Testis (tissue), 5 donors: ENCODE measurements at places on chromosomes 6 and 20.

GRCh38 chr20:55446301-55446700 is 559.0 kb downstream of the CBLN4 start:
- DNase-seq: no peak

DNA sequence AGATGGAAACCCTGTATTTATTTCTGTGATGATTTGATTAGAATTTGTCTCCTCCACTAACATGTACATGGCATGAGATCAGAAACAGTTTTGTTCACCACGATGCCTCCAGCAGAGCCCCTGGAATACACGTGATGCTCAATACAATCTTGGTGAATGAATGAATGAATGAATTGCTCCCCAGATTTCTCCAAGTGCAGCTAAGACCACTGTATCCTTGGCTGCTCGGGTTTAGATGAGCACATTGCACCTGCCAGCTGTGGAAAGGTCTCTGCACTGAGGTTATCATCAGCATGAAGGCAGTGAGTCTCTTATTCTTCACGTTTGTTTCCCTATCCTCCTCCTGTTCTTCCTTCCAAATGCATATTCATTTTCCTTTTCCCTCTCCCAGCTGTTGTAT is 17.9 kb downstream of the CASS4 start:
- DNase-seq: no peak

DNA sequence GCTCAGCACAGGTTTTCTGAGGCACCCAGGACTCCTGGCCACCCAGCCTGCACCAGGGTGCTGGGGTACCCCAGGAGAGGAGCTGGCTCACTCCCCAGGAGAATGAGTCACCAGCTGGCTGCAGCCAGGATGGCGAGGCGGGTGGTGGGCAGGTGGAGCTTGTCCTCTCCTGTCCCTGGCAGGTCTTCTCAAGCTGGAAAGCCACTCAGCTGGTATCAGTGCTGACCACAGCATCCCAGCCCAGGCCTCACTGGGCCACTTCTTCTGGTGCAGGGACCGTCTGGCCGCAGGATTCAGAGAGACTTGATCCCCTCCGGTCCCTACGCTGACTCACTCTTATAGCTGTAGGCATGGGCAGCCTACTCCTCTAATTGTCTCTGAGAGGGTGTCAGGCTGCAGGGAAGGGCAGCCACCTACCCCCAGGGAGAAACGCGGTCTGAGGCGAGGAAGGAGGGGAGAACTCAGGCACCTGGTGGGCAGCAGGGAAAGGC is 22.2 kb downstream of the TFEB start:
- no peak for DNase-seq

DNA sequence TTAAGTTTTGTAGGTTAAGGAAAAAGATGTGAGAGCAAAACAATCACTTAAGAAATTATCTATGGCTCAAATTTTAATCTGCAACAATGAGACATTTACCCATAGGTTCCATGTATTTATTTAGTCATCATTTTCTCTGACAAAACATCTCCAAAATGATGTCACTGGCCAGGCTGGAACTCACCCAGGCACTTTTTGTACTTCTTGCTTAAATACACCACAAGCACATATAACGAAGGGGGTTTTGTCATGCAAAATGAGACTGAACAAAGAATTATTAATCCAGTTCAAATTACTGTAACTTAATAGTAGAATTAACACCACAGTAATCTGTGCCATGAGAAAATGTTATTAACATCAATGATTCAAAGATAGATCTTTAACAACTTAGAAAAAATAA is 200.5 kb downstream of the PTPRK start:
- no peak for DNase-seq

DNA sequence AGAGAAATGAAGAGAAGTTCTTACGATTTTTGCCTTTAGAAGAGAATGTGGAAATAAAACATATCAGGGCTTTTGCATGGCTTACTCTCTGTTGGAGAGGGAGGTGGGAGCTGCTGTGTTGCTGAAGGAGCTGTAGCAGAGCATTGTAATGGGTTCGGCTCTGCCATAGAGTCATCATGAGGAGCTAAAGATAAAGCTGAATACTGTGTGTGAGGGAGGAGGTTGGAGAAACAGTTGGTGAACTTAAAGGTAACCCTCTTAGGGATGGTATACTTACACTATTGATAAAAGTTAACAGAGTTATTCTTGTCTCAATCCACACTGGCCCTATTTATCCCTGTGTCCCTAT is 34.8 kb downstream of the CTNNBL1 start:
- DNase-seq: no peak

DNA sequence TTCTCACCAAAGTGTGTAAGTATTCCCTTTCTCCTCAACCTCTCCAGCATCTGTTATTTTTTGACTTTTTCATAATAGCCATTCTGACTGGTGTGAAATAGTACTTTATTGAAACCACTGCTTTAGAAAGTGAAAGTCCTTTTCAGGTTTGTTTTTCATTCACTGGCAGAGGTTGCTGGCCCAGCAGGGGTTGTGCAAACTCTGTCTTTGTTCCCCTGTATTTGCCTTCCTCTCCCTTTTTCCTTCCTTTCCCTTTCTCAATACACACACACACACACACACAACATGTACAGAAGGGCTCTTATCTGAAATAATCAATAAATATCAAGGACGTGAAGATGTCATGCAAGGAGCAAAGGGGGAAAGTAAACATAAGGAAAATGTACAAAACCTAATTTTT is 99.8 kb downstream of the LY86 start:
- DNase-seq: no peak

GRCh38 chr6:142087950-142088857 is 44.5 kb upstream of the GJE1 start:
- no peak for DNase-seq

- DNase-seq: no peak
Observed at GRCh38 chr6:30747300-30747687, 2.9 kb upstream of the IER3 start.

- DNase-seq: no peak
Observed at GRCh38 chr20:38198238-38198861, 33.3 kb upstream of the TGM2 start.

GRCh38 chr6:16205377-16206144 is 32.8 kb upstream of the GMPR start:
- DNase-seq: peak; percentile 48

- DNase-seq: no peak
Observed at GRCh38 chr20:62907384-62908317, 18.7 kb downstream of the DIDO1 start.

- DNase-seq: no peak
Observed at GRCh38 chr6:21873562-21873961, 280.0 kb downstream of the SOX4 start.

- no peak for DNase-seq
Observed at GRCh38 chr20:10508060-10508459, 73.0 kb downstream of the SLX4IP start.

DNA sequence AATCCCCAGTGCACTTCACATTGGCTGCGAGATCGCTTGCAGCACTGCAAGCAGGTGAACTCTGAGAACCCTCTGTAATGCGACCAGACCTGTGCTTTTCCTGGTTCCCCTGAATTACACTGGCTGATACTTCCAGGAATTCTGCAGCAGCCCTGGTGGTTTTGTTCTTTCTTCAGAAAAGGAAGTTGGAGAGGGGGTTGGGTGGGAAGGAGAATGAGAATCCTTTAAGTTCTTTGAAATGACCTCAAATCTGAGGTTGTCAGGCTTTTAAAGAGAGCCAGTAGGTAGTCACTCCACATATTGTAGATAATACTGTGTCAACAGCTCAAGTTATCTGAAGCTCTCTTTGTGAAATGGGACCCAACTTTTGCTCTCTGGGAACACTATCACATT is 62.4 kb downstream of the GCNT2 start:
- no peak for DNase-seq

DNA sequence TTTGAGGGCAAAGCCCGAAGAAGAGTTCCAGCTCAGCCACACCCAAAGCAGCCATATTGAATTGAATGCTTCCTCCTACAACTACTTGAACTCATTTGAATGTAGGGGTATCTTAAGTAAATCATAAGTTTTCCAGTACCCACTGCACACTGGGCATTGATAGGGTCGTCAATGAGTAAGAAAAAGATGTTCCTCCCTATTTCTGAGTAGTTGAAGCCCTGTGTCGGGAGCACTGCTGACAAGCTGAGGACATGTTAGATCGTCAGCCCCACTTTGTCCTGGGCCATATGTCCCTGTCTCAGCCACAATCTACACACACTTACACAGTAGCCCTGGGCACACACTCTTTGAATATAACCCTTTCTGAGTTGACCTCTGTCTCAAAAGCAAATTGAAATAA is 105.7 kb downstream of the ARHGAP18 start:
- no peak for DNase-seq

DNA sequence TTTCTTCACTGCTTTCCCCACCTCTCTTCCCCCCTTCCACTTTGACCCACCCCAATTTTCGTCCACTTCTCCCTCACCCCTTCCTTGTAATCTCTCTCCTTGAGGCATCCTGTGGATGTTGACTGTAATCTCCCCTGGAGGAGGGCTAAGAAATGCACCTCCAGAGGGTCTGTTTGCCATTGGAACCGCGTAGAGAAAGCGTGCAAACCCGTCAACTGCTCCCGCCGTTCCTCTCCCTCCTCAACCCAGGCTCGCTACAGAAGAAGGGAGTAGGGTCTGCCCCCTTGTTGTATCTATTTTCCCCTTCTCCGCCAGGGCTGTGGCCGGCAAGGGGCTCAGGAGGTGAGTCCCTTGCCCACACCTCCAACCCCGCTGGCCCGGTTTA is 502 bp upstream of the HTR1E start:
- no peak for DNase-seq

DNA sequence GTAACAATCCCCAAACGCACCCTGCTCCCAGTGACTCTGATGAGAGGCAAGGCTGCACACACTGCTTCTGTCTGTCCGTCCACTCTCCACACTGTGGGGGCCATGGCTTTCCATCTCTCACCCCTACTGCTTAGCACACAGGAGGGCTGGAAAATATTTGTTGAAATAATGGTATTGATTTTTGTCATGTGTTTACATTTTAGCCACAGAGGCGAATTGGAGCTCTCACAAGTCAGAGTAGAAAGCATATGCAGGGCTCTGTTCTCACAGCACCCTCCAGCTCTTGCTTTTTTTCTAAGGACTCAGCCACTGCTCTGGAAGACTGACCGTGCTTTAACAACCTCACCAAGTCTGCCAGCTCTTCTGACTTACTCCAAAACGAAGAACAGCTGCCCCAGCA is 273.8 kb downstream of the GMDS start:
- DNase-seq: no peak

GRCh38 chr20:56094228-56094627 is 88.9 kb upstream of the CBLN4 start:
- no peak for DNase-seq

DNA sequence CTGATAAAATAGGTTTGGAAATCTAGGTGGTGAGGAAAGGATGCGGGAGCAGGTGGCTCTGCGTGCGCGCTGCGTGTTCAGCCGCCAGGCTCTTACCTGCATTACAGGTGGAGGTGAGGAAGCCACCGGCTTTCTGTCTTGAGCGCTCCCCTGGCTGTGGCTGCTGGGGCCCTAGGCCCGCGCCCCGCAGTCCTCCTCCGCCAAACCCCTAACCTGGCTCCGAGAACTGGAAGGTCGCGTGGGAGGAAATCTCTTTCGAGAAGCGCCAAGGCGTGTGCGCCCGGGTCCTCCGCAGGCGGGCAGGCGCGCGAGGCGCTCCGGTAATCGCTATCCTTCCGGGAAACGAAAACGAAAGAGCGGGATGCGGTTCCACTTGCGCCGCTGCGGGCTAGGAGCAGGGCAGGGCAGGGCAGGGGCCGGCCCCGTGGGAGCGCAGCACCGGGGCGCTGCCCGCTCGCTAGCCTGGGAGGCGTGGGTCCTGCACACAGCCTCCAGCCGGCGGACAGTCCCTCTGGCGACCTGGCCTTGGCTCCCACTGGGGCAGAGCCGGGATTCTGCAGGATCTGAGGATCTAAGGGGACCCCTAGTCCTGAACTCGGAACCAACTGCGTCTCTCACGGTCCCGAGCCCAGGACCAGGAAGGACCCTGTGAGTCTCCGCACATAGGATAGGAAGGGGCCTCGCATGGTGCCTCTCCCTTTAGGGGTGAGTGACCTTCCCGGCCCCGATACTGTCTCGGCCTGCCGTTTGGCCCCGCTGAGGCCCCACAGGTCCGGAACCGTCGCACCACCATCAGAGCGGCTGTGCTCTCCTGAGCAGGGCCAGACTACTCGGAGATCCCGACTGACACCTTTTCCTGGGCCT is at the start of gene ETV7:
Gene ETV7, minus strand, starts transcription at position 230 of the 864 bp plus-strand sequence. Its CDS starts 128 bp downstream, at position 102.
- peak; percentile 24 for DNase-seq

- no peak for DNase-seq
Observed at GRCh38 chr20:52933867-52934266, 38.3 kb upstream of the TSHZ2 start.

GRCh38 chr20:63406617-63407245 is 45.6 kb upstream of the CHRNA4 start:
- DNase-seq: no peak

GRCh38 chr6:164108869-164109769 is 694.6 kb downstream of the QKI start:
- no peak for DNase-seq

DNA sequence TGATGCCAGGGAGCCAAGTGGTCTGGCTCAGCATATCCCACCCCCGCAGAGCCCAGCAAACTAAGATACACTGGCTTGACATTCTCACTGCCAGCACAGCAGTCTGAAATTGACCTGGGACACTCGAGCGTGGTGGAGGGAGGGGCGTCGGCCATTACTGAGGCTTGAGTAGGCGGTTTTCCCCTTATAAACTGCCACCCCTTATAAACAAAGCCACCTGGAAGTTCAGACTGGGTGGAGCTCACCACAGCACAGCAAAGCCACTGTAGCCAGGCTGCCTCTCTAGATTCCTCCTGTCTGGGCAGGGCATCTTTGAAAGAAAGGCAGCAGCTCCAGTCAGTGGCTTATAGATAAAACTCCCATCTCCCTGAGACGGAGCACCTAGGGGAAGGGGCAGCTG is 19.4 kb downstream of the TINAG start:
- no peak for DNase-seq

DNA sequence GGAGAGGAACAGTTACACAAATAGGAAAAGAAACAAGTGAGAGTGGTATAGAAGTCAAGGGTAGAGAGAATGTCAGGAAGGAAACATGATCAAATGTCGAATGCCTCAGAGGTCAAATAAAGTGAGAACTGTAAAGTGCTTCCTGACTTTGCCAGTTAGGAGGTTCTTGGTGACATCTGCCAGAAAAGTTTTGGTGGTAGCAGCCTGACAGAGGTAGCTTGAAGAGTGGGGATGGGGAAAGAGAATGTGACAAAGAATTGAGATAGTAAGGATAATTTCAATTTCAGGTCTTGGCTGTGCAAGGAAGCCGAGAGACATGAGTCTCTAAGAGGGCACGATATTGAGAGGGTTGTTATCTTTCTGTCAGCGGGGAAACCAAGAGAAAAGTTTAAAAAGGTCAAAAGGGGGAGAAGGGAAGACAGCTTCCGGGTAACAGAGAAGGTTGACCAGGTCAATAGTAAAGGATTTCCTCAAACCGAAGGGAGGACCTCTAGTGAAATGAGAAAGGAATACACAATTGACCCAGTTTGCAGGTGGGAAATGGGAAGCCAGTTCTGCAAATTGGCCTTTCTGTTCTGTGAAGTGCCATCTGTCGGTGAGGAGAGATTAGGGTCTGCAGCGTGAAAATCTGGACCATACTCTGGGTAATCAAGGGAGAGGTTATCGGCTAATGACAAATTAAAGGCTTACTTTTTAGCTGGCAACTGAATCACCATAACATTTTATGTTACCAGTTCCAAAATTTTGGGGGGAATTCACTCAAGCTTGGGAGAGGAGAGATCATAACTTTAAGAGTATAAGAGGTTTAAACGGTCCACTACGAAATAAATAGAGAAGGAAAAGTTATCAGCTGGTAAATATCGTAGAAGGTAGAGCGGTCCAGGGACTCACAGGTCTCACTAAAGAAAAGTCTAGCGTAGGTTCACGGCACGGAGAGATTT is 973 bp upstream of the BRD2 start:
- DNase-seq: no peak
